NCI-H2029 (cell line): ENCODE measurements at places on chromosomes 2 and 18.

DNA sequence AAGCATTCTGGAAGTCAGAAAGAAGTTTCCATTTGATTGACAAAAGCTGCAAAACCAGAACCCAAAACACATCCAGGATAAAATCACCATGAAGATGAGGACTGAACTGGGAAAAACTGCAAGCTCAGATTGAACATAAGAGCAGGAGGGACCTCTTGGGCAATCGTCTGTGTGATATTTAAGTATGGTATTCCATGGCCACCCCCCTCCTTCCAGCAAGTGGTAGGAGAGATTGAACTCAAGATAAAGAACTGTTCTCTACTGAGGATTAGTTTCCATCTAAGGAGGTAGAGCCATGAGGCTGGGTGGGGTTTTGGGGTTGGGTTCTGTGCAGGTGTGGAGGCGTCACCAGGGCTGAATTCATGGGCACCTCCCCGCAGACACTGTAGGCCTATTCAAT lies 251.1 kb downstream of the NCKAP5 start:
- no peak for DNase-seq

DNA sequence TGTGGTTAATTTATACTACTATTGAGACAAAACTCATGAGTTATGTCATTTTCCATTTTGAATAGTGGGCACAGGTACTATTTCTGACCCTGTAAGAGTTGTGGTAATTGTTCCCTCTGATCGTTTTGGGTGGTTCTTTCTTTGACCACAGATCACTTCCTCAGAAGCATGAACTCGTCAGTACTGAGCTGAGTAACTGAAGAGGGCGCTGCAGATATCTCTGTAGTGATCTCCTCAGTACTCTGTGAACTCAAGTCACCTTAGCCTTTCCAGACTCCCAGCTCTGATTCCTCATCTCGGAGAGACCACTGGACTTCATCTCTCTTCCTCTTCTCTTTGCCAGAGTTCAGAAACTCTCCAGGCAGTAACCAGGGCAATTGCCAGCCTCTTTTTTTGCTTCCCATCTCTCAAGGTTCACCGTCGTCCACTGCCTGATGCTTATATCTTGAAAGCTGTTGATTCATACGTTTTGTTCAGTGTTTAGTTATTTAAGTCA lies 9.4 kb upstream of the IL1RL1 start:
- DNase-seq: no peak

DNA sequence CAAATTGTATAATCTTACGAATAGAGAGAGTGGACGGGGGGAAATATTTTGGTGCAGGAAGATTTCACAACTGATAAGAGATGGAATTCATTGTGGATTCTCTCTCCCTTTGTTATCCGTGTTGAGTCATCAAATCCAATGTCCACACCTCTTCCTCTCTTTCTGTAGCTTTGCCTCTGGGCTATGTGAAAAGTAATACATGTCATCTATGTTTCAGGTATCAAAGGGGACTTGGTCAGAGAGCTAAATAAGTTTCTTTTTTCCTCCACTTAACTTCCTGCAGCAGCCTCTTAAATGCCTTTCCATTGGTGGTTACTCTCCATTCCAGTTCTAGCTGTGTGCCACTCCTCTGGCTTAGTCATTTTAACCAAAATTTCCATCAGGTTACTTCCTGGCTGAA lies 169.3 kb upstream of the NXPH2 start:
- DNase-seq: no peak

DNA sequence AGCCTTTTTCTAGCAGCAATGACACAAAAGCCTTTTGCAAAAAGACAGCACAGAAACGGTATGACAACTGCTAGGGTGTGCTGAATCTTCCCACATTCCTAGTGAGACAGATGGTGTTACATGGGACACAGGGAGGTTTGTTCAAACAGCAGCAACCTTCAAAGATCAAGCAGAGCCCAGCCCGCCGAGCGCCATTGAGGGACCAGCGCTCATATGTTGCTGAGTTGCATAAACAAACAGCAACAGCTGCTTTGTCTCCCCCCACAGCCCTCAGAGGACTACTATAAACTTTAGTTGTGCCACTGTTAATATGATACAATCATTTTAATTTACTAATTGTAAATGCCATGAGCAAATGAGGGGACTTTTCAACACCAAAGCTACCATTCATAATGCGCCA lies 117.7 kb downstream of the ZEB2 start:
- DNase-seq: no peak

DNA sequence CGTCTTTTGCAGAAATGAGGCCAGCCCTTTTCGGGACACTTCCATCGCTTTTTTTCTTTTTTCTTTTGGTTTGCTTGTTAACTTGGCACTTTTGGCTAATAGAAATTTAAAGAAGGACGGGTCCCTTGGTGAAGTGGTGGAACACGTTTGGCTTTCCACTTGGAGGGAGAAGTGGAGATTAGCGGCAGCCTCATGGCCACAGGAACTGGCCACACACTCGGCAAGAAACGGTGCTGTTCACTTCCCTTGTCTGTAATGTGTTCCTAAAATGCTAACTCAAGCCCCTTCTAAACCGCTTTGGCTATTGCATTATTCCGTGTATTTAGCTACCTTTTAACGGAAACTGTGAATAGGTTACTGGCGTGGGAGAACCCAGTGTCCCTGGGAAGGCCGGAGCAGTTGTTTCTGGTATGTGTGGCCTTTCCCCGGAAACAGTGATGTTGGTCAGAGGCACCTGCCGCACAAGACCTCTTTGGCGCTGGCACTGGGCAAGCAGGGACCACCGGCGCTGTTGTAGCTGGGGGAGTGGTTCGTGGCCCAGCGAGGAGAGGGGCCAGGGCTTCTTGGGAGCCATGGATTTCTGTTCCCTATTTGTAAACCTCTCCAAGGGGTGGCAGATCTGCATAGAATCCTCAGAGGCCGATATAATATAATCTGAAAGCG lies 981 bp downstream of the RAMP1 start:
- DNase-seq: no peak

- DNase-seq: no peak
Observed at GRCh38 chr18:40006634-40007033, 1948.4 kb upstream of the PIK3C3 start.

DNA sequence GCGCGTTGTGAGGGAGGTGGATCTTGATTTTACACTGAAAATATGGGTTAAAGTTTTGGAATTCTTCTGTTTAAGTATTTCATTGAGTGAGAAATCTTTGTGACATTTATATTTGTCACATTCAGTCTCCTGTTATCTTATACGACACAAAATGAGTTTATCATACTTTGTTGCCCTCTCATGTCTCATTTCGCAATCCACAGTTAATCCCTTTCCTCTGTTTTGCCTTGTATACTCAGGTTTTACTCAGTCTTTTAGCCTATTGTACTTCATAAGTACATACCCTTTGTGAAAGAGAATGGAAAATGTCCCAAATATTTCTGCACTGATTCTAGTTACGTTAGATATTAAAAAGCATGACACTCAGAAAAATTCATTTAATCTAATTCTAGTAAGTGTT lies 142.7 kb downstream of the ATP9B start:
- DNase-seq: no peak

GRCh38 chr2:71896385-71897136 lies 251.1 kb downstream of the CYP26B1 start:
- no peak for DNase-seq

GRCh38 chr2:162174746-162175145 lies 22.7 kb upstream of the GCG start:
- DNase-seq: no peak

GRCh38 chr2:231293163-231293562 lies 94.7 kb downstream of the ARMC9 start:
- DNase-seq: no peak

- no peak for DNase-seq
Observed at GRCh38 chr2:42171396-42171980, 2.3 kb downstream of the EML4 start.

DNA sequence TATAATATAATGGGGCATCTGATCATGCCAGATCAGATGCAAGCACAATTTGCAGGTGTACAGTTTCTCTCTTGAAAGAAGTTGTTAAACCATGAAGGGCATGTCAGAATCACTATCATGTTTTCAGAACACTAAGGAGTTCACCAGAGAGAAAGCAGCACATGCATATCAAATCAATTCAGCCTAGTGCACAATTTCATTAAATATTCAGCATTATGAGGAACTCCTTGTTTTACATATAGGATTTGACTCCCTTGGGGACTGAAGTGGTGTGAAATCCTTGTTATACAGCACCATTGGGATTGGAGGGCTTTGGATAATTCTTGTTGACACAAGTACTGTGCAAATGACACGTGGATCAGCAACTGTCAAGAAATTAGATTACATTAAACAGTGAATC lies 562.1 kb upstream of the KLHL29 start:
- no peak for DNase-seq

DNA sequence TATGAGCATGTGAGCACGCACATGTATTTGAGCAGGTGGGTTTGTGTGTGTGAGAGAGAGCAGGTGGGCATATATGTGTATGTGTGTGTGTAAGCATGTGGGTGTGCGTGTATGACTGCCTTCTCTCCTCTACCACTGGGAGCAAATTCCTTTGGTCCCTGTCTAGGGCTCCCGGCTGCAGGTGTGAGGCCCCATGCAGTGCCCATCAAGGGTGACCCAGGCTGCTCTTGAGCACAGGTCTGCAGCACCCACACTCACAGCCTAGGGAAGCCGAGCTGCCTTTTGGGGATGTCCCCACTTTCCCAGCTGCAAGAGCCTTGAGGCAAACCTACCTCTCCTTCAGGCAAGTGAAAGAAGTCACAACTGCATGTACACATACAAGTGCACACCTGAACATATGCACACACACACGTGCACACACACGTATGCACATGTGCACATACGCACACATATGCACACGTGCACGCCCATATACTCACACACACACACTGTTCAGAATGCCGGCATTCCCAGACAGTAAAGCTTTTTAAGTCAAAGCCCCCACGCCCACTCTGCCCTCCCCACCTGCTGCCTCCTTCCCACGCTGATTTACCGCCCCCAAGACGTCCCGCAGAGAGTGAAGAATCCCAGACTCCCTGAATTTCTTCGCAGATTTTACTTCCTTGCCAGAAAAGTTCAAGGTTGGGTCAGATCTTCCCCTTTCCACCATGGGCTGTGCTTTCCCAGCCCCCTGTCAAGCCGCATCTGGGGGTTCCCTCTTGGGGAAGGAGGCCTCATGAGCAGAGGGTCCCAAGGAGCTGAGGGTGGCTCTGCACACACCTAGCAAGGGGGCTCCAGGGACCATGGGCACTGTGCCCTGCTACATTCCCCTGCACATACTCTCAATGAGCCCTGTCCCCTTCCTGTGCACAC lies 170.6 kb downstream of the TWIST2 start:
- DNase-seq: no peak

GRCh38 chr2:70069049-70069448 lies 18.2 kb upstream of the PCBP1 start:
- peak; percentile 36 for DNase-seq

- DNase-seq: peak; percentile 85
Observed at GRCh38 chr2:121255358-121255757, 29.6 kb downstream of the TFCP2L1 start.

GRCh38 chr2:182917924-182918323 lies 51.5 kb upstream of the FRZB start:
- DNase-seq: no peak

GRCh38 chr18:80168982-80169381 lies 59.9 kb downstream of the ADNP2 start:
- DNase-seq: no peak
